ENCODE measurements at places on chromosomes 5 and 9.

GRCh38 chr5:145465474-145466263 is 369.5 kb downstream of the PRELID2 start:
- no peak for DNase-seq

GRCh38 chr5:84589926-84590325 is 205.2 kb upstream of the EDIL3 start:
- DNase-seq: no peak

DNA sequence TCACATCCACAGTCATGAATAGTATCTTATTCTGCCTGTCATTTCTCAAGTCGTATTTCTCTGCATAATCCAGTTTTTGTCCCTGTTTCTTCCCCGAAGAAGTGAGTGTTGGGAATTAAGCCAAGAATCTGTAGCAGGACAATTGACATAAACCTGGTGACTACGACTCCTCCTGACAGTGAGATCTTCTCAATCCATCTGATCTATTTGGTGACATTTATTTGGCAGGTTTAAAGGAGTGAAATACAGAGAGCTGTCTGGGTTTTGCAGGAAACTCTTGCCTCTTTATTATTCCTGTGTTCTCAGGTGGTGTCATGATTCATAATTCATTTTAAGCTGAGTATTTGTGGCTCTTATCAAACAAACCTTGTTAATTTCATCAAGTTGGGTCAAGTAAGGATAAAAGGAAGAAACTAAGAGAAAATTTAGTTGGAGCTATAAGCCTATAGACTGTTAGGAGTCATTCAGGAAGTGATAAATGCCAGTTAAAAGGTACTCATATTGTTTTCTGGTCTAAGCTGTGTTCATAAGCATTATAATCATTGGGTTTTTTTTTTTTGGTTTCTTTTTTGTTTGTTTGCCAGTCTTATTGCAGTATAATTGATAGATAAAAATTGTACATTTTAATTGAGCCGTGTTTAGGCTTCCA is 95.9 kb upstream of the PCSK1 start:
- DNase-seq: no peak

DNA sequence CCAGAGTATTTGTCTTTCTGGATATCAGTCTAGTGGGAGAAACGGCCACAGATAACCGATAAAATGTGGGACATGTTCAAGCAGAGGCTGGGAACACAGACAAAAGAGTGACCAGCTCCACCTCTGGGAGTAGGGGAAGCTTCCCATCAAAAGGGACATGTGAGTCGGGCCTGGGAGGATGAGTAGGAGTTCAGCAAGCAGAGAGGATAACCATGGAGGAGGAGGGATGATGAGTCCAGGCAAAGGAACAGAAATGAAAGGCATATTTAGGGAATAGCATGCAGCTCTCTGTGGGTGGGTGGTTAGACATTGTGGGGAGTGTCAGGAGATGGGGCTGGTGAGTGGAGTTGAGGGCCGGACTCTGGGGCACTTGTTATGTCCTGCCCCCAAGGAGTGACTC is 61.5 kb downstream of the ERGIC1 start:
- no peak for DNase-seq

DNA sequence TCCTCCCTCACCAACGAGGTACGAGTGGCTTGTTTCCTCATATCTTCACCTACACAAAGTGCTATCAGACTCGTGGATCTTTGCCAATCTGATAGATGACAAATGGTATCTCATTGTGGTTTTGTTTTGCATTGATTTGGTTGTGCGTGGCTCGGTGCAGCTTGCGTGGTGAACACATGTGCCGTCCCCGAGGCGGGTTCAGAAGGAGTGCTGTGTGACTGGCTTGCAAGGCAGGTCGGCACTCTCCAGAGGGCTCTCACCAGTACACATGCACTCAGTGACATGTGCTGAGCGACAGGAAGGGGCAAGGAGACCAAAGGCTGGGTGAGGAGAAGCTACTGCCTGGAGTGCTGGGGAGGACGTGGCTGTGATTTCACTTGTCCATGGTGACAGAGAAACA is 95.3 kb upstream of the PITX1 start:
- DNase-seq: no peak

- DNase-seq: no peak
Measured at GRCh38 chr9:133476036-133476931, 2.6 kb downstream of the SLC2A6 start.

DNA sequence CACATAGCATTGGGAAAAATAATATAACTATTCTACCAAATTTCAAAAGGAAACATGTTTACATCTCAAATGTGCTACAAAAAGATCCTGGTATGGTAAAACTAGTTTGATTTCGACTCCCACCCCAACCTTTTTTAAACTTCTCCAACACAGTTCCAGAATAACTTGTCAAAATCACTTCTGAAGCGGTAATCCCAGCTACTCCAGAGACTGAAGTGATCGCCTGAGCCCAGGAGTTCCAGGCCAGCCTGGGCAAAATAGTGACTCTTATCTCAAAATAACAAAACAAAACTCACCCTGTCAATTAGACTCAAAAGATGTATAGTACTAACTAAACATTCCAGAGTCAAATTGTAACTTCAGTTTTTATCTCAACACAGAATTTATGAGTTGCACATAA is 71.3 kb upstream of the RNF38 start:
- no peak for DNase-seq

- DNase-seq: no peak
Measured at GRCh38 chr5:160497878-160498277, 76.2 kb downstream of the PTTG1 start.

- no peak for DNase-seq
Measured at GRCh38 chr9:77705636-77706035, 57.5 kb upstream of the GNA14 start.

- no peak for DNase-seq
Measured at GRCh38 chr9:93659837-93660177, 83.4 kb downstream of the PHF2 start.

DNA sequence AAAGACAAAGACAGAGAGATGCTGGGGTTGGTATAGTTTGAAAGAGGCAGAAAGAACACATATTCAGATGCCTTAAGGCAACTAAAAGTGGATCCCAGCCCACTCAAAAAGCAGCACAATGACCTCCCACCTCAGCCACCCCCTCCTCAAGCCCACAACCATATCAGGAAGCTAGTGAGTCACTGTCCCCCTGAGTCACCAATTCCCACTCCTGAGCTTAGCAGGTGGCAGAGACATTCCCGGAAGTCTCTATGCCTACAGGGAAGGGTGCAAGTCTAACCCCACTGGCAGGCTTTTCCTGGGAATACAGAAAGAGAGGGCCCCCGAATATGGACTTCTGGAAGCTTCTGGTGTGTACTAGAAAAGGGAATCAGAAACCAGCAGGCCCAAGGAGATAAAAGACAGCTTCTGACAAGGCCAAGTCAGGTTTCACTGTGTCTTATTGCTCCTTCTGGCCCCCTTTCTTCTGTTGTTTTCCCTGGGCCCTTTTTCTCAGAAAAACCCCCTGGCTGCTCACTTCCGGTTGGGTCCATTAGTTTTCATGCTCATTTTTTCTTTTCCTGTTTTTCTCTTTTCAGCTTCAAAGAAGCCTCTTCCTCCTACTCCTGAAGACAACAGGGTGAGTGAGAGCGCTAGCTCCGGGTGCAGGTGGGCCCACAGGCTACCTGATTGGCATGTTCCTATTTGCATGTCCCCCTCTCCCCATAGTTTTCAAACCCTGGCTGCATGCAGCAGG is 36.8 kb downstream of the ITK start:
- DNase-seq: no peak

- DNase-seq: no peak
Measured at GRCh38 chr9:20702570-20702969, 18.5 kb downstream of the FOCAD start.

GRCh38 chr9:137354845-137355760 is 53.0 kb upstream of the NRARP start:
- DNase-seq: no peak

GRCh38 chr9:131676431-131676972 is 63.4 kb downstream of the RAPGEF1 start:
- no peak for DNase-seq

DNA sequence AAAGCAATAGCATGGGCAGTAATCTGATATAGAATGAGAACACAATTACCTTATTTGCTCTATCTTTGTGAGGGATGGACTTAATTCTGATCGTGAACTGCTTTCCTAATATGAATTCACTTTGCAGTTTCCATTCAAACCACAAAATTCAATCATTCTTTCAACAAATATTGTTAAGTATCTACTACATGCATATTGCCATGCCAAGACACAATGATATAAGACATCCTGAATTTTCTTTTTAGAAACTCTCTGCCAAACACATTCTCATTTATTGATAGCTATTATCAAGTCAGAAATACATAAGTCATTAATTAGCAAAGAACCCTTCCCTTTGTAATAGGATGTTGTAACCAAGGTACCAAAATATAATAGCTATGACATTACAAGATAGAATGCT is 121.6 kb upstream of the TARS1 start:
- no peak for DNase-seq

- DNase-seq: no peak
Measured at GRCh38 chr5:153372425-153373129, 117.9 kb upstream of the GRIA1 start.

GRCh38 chr5:134129411-134130238 is 15.1 kb downstream of the TCF7 start:
- no peak for DNase-seq

DNA sequence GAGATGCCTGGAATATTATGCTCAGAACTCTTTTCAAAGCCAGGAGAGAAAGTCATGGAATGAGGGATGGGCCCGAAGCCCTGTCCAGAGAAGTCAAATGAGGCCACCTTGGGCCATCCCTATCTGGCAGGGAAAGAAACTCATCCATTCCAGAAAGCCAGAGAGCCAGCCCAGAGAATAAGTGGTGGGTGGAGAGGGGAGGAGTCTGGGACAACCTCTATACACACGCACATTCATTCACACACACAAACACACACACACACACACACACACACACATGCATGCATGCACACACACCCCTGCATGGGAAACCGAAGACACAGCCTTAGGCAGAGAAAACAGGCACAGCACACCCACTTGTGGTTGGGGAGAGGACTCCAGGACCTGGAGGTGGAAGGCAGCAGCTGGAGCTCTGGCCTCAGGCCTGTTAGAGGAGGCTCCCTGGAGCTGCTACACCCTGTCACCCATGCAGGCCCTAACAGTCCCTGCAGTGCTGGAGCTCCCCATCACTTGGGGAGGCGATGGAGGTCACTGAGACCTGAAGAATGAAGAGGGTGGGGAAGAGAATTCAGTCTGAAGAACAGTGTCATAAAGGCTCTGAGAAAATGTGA is 38.0 kb downstream of the TGFBI start:
- no peak for DNase-seq

GRCh38 chr5:122076050-122076461 is 2.0 kb downstream of the LOX start:
- no peak for DNase-seq

DNA sequence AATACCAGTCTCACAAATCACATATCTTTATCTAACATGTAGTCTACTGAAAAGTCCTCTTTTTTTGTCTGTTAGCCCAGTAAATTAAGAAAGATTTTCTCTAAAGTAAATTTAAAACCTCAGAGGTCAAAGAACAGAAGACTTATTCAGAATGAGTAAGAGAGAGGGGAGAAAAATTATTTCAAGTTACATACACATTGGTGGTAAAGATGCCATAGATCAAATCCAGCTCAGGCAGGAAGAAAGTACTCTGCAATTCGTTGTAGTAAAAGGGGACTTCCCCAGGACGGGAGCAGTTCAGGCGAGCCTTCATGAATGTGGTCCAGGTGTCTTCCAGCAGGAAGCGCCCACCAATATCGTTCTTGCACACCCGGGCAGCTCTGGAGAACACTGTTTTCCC is 344.1 kb downstream of the SEMA5A start:
- no peak for DNase-seq

- DNase-seq: peak; percentile 67
Measured at GRCh38 chr9:36008774-36009300, 27.9 kb upstream of the RECK start.

DNA sequence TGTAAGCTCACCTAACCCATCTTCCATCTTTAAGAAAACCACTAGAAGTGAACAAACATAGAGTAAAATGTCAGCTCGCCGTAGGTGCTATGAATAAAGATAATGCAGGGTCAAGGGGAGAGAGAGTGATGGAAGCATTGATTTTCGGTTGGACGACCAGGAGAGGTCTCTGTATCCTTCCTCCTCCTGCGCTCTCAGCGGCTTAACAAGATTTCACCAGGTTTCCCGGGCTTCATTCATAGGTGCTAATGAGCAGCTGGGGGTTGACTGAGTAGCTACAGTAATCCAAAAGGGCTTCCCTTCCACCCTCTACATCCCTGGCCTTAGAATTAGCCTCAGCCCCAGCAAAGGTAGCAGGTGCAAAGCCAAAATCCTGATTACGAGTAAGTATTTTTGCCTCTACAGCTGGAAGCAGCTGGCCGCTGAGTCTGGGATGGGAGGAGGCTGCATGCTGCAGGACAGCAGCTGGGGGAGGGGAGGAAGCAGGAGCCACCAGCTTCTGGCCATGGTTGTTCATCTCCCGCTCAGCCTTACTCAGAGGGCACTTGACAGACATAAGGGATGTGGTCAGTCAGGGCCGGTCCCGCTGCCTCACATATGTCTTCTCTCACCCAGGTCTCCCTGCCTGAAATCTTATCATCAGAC is 112.0 kb upstream of the IL12B start:
- no peak for DNase-seq

- no peak for DNase-seq
Measured at GRCh38 chr9:136482046-136482792, 621 bp downstream of the SEC16A start.

DNA sequence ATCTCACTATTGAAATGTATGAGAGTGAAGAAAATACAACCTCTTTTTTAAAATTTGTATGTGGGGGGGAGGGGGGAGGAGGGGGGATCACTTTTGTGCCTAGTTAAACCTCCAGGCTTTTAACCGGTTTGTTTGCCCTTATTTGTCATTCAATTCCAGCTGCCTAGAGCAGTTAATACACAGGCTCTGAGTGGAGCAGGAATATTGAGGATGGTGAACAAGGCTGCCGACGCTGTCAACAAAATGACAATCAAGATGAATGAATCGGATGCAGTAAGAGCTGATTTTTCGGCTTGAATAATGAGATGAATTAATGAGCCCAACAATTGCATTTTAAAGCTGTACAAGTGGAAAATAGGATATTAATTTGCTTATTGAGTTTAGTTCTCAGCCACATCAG is 28.7 kb upstream of the SNX24 start:
- no peak for DNase-seq

- no peak for DNase-seq
Measured at GRCh38 chr9:98331536-98332259, 76.2 kb upstream of the TBC1D2 start.

DNA sequence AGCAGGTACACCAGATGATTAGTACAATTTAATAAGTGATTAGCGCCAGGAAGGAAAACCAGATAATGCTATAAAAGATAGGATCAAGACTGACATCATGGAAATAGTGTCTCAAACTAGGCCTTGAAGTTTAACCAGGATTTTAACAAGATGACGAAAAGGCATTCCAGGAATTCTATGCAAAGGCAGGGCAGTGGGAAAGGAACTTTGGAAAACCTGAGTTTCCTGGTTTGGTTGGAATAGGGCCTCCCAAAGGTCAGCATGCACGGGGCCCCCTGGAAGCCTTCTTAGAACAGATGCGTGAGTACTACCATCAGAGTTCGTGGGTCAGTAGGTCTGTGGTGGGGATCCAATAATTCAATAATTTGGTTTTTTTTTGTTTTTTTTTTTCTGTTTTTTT is 935.2 kb upstream of the DMAC1 start:
- DNase-seq: no peak

Data from KG1 (cell line).